ENCODE measurements at places on chromosomes 2 and 18.
A peak's percentile ranks its signal among the peaks of the same experiment; 100 is the strongest.

- no peak for DNase-seq
Observed at GRCh38 chr2:1041012-1041805, 90.6 kb downstream of the SNTG2 start.

GRCh38 chr2:39728941-39729351 is 50.1 kb downstream of the THUMPD2 start:
- peak; percentile 65 for DNase-seq

- DNase-seq = no peak
Observed at GRCh38 chr2:63984606-63985359, 34.4 kb downstream of the VPS54 start.

GRCh38 chr2:98487806-98488189 is 43.1 kb downstream of the INPP4A start:
- DNase-seq = peak; percentile 50

DNA sequence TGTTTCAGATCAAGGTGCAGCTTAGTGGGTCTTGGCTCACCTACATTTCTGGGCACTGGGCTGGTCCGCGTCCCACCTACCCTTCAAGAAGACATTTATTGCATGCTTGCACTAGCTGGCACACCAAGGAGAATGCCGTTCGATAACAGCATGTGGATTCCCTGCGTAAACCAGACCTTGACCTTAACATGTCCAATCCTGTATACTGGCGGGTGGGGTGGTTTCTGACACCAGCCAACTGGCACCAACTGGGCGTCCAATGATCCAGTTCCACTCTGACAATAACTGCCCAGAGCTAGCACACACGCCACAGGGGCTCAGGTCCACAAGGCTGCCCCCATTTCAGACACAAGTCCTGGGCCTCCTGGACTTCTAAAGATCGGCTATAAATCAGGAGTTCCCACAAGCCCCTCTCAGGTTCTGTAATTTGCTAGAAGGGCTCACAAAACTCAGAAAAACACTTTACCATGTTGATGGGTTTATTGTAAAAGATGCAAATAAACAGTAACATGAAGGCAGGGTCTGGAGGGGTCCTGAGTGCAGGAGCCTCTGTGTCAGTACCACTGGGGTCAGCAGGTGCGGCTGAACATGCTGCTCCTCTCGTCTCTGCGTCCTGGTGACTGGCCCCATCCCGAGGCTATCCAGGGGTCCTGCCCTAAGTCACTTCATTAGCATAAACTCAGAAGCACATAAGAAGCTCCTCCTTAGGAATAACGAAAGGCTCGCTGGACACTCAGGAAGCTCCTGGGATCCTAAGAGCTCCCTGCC is 161.8 kb downstream of the HDAC4 start:
- DNase-seq = no peak

GRCh38 chr2:14803994-14804393 is 171.5 kb downstream of the LRATD1 start:
- DNase-seq = no peak

DNA sequence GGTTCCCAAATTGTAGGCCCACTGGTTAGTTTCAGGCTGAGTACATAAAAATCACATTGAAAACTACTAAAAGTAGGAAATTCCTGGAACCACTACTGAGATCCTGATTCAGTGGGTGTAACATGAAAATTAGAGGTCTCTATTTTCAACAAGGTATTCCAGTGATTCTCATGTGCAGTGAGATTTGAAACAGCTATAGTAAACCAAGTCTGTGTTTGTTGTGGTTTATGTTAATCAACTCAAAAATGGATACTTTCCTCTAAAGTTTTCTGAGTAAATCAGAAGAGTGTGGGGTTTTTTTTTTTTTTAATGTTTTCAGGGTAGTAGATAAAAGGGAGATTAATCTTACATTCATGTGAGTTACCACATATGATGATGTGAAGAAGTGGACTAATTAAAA is 42.4 kb upstream of the LIMS1 start:
- DNase-seq = no peak

GRCh38 chr2:27307545-27308358 is 493 bp downstream of the UCN start:
- no peak for DNase-seq

GRCh38 chr2:96622544-96622943 is 15.6 kb downstream of the KANSL3 start:
- no peak for DNase-seq

GRCh38 chr18:3120356-3120755 is 99.4 kb downstream of the MYOM1 start:
- no peak for DNase-seq

DNA sequence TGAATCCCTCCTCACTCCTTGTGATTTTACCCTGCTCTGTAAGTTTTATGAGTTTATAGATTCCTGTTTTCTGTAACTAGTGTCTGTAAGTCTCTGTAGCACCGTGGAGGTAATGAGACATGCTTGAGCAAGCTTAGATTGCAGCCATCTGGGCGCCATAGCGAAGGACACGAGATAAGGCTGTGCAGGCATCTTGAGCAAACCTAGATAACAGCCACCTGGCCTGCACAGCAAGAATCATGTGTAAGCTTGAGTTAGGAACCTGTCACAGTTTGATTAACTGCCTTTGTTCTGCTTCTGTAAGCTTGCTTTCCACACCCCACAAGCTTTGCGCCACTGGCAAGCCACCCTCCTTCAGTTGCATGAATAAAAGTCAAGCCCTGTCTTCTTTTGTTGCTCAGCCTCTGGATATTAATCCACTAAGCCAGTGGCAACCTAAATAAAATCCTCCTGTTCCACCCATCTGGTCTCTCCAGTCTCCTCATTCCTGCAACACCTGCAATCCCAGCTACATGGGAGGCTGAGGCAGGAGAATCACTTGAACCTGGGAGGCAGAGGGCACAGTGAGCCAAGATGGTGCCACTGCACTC is 270.6 kb upstream of the RGPD4 start:
- no peak for DNase-seq

DNA sequence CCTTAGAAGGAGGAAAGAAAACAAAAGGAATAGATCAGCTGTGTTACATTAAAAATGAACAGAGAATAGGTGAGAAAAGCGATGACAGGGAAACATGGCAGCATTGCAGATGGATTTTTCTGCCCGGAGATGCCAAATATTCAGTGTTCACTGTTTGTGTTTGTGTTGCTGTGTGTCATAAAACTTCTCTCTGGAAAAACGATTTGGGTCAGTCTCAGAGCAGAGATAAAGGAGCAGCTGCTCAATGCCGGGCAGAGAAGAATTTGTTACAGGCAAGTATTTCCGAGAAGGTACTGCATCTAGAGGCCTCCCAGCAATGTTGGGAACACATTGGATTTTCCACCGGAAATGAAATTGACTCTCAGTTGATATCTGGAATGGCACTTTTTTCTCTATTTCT is 156.4 kb upstream of the KLHL14 start:
- DNase-seq = no peak

- peak; percentile 10 for DNase-seq
Observed at GRCh38 chr2:166700079-166700478, 188.2 kb upstream of the XIRP2 start.

DNA sequence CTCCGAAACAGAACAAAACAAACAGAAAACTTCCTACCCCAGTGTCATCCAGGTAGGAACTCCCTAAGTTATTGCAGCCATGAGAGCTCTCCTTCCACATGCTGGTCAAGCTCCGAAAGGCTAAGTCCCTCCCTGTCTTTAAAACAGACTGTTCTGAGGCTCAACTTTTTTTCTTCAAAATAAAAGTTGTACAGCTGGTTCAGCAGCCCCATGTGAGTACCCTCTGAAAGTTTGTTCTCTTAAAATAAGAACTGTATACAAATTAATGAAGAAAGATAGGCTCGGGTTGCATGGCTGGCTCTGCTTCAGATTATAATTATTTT is at the start of gene PDE1A:
TSS of gene PDE1A (minus strand) at position 119 of the 323 bp plus-strand sequence.
- DNase-seq = no peak

GRCh38 chr18:42092848-42093247 is 137.8 kb downstream of the PIK3C3 start:
- no peak for DNase-seq

DNA sequence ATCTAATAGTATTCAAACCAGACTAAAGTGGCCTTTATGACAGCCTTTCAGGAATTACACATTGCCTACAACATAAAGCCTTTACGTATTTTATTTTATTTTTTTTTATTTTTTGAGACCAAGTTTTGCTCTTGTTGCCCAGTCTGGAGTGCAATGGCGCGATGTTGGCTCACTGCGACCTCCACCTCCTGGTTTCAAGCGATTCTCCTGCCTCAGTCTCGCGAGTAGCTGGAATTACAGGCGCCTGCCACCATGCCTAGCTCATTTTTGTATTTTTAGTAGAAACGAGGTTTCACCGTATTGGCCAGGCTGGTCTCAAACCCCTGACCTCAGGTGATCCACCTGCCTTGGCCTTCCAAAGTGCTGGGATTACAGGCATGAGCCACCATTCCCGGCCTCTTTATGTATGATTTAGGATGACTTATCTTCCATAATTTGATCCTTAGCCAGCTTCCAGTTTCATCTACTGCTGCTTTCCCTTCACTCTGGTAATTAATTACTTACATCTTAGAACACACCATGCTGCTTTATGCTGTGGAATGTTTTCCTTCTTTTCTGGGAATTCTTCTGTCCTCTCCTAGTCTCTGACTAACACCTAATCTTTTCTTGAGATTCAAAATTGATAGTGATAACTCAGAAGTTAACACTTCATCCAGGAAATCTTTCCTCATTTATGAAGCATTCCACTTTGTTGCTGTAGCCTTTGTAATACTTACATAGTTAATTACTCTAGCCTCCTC is 2.6 kb downstream of the USP14 start:
- no peak for DNase-seq

DNA sequence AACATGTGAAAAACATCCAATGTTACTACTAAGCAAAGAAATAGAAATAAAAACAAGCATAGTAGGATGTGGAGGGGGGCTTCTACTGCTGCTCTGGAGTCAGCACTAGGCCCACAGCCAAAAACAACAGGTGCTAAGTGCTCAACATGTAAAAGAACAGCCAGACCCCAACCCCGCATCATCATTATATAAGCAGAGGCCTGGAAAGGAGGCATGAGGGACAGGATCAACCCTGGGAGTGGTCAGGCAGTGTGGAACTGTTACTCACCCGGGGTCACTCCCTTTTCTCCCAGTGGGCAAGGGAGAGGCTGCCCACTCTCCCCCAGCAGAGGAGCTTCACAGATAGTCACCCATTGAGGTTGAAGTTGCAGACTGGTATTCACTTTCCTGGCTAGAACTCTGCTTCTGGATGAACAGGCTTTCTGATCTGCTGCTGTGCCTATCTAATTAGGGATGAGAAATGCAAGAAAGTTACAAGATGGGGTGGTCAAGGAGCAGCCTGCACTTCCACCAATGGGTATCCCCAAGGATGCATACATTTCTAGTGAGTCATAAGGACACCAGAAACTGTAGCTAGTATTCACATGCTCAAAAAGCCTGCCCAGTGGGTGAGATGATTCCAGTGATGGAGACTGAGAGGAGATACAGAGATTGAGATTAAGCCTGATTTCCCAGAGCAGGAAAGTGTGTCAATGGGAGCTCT is 480.1 kb upstream of the TCF4 start:
- DNase-seq = no peak

GRCh38 chr2:108805782-108806181 is 19.2 kb downstream of the CCDC138 start:
- DNase-seq = peak; percentile 81

- DNase-seq = no peak
Observed at GRCh38 chr2:30620102-30620501, 173.1 kb downstream of the LCLAT1 start.

- peak; percentile 94 for DNase-seq
Observed at GRCh38 chr2:3423492-3424170, 44.1 kb downstream of the TRAPPC12 start.

DNA sequence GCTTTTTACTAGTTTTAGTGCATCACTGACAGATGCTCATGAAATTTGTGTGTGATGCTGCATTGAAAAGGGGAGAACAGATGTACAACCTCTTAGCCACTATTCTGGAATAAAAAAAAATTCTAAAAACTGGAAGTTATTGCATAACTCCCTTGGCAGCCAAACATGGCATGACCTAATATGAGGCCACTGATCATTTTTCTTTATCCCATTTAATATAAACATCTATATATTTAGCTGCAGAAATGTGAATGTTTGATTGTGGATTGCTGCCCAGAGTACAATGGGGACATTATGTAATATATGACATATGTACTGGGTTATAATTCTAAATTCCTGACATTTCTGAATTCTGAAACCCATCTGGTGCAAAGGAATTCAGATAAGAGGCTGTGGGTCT is 86.5 kb downstream of the CDCA7 start:
- DNase-seq = no peak

- DNase-seq = no peak
Observed at GRCh38 chr2:10000541-10000940, 42.8 kb upstream of the KLF11 start.

DNA sequence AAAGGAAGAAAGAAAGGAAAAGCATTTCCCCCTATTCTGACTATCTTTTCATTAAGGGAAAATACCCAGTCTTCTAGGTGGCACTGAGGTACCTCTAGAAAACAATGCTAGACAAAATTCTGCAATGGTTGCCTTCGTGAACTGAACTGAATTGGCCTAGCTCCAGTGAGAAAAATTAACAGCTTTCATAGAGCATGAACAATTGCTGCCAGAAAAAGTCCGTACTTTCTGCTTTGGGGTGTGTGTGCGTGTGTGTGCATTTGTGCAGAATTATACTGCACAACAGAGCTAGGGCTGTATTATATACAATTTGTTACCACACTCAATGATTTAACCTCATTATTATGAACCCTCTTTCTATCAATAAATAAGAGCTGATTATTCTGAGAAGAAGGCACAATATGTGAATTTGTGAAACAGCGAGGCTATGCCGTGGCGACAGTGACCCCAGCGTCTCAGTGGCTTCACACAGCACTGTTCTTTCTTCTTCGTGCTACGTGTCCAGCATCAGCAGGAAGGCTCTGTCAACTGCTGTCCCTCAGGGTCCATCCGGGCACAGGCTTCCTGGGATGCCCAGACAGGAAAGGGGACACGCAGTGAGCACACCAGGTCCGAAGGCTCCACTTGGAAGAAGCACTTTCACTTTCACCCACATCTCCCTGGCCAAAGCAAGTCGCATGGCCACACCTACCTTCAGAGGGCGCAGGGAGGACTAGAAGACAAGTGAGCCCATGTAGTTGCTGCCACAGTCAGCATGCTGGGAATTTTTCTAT is 47.5 kb downstream of the PTGR3 start:
- DNase-seq = no peak

DNA sequence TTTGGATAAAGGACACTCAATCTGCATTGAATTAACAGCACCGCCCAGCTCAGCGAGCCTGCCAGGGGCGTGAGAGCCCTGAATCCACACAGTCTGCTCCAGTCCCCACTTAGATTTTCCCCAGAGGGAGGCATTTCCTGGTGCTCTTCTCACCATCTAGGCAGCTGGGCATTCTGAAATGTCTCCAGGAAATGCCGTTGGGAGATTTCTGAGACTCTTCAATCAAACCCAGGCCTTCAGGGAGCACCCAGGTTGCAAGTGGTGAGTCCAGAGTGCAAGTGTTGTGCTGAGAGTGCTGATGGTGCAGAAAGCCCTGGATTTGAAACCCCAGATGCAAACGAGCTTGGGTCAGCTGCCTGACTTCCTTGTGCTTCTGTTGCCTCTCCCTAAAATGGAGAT is 23.4 kb upstream of the TMEM37 start:
- DNase-seq = no peak

- no peak for DNase-seq
Observed at GRCh38 chr2:109218087-109218791, 89.2 kb downstream of the SH3RF3 start.
